Activated T-cell treated with anti-CD3 and anti-CD28 coated beads, Interleukin-2, amount 50 U/mL, for 1 hour (primary cell): ENCODE measurements at places on chromosomes 7 and 10.

DNA sequence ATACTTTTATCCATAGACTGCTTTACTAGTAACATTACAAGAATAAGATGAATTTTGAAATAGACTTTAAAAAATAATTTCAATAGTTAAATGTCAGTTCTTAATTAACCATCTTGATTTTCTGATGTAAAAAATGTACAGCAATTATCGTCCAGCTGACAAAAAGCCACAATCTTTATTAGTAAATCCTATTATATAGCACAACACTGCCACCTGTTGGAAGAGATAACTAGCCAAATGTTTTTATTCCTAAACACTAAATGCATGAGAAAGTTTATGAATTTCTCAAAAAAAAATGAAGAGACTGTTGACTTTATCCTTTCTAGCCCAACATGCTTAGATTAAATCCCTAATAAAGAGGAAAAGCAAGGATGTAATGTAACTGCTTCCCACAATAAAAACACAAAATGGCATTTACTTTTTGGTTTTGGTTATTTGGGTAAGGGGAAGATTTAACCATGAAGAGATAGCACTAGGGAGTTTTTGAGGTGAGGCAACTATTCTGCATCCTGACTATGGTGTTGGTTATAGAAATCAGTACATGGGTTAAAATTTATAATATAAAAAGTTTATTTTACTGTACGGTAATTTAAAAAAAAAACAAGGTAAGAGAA lies 8.0 kb downstream of the COA1 start:
- DNase-seq: no peak

DNA sequence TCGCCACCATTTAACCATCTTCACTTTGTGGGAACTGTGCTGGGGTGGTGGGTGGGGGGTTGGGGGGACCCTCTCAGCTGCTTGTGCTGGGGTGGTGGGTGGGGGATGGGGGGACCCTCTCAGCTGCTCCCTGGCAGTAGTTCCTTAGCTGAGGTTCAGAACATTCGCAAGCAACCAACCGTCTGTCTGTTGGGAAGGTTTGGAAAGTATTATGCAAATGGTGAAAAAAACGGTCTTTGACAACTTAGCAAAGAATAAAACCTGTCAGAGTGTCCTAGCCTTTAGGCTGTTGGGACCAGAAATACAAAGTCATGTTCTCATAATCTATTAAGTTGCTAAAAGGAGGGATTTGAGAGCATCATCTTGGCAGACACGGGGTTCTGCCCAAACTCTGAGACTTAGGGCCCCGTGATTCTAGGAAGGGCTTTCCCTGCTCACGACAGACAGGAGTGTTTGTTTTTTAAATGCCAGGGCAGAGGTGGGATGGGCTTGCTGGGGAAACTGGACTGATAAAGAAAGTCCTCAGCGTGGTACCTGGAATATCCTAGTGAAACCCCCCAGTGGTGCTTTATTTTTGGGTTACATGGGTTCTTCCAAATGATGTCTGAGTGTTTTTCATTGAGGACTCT lies 14.1 kb upstream of the SRGN start:
- no peak for DNase-seq

DNA sequence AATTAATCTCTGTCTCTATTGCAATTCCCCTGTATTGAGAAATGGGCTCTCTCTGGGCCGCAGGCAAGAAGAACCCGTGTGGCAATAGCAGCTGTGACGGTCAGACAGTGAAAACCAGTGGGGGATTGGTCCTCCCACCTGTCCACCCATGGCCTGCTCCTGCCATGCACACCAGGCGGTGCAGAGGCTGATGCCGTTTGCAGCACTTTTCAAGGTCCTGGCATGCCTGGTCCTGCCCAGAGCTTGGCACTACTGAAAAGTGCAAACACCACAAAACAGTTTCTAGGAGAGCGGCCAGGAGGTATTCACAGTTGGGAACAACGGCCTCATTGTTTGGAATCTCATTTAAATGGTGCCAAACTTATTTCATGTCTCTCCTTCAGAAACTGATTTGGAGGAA lies 41.5 kb downstream of the PSPH start:
- DNase-seq: no peak

DNA sequence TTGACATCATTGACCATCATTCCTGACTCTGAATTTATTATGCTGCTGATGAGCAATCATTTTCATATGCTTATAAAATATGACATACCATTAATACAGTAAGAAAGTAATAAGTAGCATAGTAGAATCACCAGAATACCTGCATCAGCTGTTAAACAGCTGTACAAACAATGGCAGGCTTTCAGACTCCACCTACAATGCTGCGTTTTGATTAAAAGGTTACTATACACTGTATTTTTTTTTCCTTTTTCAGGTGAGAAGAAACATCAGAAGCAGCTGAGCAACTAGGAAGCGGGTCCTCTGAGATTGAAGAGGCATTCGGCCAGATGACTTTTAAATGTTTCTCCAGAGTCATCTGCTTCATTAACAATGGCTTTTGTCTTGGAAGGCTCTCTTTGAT lies 7.1 kb downstream of the ASNS start:
- no peak for DNase-seq

DNA sequence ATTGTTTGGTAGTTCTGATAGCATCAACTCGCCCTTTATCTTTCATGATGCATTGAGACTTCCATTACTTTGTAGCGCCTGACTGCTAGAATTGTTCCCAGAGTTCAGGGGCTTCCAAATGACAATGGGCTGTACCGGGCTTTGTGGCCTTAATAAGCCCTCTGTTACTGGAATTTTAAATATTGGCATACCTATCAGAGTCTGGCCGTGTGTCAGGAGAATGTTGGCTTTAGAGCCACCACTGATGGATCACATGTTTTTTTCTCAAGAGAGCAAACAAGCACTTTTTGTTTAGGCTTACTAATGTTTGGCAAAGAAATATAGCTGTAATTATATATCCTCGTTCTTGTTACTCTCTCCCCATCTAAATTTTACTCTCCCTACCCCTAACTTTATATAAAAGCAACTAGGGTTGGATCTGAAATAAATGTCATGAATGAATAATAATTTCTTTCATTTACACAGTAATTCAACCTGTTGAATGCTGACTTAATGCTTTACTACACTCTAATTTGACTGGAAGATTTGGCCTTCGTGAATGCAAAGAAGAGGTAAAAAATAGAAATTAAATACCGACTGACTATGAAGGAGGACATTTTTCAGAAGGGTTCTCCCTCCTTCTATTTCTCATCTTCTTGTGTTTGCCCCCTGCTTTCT lies 396.7 kb downstream of the AUTS2 start:
- DNase-seq: no peak

DNA sequence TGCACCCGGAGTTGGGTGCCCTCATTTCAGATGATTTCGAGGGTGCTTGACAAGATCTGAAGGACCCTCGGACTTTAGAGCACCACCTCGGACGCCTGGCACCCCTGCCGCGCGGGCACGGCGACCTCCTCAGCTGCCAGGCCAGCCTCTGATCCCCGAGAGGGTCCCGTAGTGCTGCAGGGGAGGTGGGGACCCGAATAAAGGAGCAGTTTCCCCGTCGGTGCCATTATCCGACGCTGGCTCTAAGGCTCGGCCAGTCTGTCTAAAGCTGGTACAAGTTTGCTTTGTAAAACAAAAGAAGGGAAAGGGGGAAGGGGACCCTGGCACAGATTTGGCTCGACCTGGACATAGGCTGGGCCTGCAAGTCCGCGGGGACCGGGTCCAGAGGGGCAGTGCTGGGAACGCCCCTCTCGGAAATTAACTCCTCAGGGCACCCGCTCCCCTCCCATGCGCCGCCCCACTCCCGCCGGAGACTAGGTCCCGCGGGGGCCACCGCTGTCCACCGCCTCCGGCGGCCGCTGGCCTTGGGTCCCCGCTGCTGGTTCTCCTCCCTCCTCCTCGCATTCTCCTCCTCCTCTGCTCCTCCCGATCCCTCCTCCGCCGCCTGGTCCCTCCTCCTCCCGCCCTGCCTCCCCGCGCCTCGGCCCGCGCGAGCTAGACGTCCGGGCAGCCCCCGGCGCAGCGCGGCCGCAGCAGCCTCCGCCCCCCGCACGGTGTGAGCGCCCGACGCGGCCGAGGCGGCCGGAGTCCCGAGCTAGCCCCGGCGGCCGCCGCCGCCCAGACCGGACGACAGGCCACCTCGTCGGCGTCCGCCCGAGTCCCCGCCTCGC lies at the start of gene EGFR:
Gene EGFR, plus strand, starts transcription at position 657 of the 830 bp plus-strand sequence. CDS start 261 bp downstream, outside the sequence.
- DNase-seq: no peak

DNA sequence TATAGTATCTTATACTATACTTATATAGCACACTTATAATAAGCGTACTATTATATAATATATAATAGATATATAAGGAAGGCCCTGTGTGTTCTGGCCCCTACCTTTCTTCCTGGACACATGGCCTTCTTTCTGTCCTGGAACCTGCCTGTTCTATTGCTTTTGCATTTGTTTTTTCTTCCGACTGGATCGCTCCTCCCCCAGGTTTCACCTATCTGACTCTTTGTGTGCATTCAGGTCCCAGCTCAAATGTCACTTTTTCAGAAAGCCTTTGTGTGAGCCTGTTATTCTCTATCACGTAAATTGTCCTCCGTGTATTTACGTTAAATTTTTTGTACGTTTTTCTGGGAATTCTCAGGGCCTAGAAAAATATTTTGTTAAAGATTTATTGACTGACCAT lies 2.9 kb upstream of the TRIM8 start:
- DNase-seq: no peak

GRCh38 chr7:6227294-6227846 lies 45.1 kb downstream of the CYTH3 start:
- no peak for DNase-seq

GRCh38 chr7:13307040-13307439 lies 619.6 kb downstream of the ARL4A start:
- no peak for DNase-seq

DNA sequence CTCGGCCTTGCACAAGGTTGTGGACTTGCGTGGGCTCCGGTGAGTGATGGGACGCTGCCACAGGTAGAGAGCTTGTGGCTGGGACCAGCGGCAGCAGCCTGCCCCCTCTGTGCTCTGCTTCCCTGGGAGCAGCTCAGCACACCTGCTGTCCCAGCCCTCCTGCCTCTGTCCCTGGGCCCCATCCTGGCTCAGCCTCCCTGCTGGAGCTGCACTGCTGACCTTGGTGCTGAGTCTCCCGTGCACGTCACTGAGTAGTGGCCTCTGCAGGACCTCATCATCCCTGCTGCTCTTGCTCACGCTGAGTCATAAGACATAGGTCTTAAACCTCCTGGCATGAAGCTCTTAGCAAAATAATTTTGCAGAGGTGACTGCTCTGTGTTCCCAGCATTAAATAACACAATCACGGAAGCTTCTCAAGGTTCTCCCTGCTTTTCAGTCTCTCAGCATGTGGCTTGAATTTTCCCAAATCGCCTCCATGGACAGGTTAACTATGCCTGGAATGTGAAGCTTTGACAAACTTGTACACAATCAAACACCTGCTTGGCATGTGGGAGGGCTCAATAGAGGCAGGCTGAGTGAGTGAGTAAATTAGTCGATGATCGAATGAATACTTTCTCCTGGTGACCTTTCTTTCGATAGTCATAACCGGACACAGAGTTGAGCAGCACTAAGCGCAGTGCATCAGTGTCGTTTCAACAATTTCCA lies 63.8 kb upstream of the NPS start:
- no peak for DNase-seq

DNA sequence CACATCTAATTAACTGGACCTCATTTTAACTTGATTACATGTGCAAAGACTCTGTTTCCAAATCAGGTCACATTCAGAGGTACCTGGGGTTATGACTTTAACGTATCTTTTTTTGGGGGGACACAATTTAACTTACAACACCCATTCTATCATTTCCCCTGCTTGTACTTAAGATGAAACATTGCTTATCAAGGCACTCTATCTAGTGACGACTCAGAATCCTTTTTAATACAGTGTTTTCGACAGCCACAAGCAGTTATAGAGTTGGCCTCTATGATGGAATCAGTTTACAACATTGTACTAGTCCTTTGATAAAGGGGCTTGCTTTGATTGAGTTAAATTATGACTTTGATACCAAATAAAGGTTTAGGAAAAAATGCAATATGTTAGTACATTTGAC lies 22.7 kb downstream of the BBS9 start:
- no peak for DNase-seq

DNA sequence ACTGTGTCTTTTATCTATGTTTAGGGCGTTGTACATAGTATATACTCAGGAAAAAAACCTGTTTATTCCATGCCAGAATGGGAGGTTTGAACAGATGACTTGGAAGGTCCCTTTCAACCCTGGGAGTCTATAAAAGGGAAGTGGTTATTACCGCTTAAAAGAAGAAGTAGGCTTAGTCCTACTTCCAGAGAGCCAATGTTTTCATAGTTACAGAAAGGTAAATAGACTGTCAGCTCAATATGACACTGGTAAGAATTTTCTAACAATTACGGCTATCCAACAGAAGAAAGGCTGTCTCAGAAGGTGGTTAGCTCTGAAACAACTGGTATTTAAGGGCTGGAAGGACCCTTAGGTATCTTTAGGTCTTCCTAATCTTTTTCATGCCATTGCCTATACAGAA lies 1.1 kb upstream of the TFAM start:
- DNase-seq: no peak

GRCh38 chr7:2893411-2893861 lies 49.3 kb upstream of the GNA12 start:
- DNase-seq: no peak

DNA sequence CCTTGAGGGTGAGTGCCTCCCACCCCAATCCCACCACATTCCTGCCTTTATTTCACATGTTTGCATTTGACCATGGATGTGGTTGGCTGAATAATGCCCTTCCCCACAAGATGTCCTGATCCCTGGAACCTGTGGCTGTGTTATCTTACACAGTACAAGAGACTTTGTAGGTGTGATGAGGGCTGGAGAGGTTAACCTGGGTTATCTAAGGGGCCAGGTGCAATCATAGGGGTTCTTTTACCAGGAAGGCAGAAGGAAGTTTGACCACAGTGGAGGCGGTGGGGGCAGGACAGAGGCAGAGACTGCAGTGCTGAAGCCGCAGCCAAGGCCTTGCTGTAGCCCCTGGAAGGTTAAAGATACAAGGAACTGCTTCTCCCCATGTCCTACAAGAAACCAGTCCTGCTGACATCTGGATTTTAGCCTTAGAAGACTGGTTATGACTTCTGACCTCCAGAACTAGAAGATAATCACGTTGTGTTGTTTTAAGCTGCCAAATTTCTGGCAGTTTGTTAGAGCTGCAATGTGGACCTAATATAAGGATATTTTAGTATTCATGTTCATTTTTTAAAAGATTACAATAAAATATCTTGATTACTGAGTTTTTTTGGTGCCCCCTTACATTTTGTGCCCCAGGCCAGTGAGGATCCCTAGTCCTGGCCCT lies 136.6 kb downstream of the ARHGAP22 start:
- DNase-seq: no peak
